ENCODE measurements at places on chromosomes 4 and X.

GRCh38 chrX:150872773-150873336, 25.6 kb downstream of the CD99L2 start:
- DNase-seq: no peak

DNA sequence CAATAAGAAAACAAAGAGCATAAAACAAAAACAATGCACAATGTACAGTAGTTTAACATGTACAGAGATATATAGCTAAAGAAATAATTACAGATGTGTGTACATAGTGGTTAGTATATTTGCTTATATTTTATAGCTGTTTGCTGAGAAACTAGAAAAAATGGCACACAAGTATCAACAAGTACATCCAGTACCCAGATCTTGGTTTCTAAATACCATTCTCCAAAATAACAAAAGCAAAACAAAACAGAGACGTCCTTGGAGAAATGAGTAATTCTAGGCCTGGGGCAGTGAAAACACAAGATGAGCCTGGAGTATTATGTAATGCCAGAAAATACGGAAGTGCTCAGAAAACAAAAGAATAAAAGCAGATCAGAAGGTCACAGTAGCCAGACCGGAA, 189.6 kb downstream of the TMEM47 start:
- DNase-seq: no peak

DNA sequence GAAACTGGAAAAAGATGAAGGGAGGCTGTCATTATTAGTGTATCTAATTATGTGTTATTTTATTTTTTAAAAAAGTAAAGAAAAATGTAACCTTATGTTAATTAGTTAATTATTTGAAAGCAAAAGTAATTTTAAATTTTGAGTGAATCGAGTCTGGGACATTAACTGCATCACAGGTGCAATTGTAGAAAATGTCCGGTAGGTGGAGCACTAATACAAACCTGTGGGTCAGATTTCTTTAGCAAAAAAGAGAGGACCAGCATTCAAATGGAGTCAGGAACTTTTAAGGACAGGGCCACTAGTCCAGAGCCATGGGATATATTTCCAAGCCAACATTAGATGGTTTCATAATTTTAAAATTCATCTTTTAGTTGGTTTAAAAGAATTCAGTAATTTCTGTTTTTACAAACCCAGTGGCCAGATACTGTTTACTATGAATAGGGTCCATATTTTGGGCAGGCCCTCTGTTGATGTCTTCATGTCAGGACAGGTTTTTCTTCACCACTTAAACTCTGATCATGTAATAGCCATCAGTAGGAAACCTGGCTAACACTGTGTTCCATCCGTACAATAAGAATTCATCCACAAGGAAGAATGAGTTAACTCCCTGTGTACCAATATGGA, 27.2 kb downstream of the BST1 start:
- DNase-seq: peak; percentile 11

DNA sequence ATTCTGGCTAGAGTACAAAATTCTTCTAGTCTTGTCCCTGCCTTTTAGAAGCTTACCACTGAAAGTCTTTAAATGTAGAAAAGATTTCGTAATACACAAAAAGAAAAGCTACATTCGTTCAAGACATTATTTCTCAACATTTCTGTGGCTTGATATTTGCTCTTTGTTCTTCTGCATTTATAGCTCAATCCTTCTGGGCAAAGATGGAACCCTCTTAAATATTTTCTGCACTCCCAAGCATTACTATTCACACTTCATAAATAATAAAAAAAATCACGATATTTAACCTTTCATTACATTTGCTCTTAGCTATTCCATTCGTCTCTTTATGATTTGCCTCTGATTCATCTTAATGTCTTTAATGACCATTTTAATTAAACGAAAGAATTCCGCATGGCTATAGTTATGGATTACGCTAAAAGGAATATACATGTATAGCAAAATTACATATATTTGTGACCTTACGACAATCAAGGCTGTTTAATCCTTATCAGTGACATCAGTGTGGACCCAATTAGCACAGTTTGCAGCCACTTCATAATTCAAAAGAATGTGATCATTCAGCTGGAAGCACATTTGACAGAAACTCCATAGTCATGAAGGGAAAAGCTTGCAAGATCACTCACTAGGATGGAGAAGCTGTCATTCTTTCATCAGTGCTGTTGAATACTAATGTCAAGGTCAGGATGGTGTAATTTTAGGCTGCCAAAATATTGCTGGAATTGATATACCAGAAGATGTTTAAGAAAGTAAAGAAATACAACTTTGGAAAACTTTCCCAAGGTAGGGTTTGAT, 1075.0 kb upstream of the TENM3 start:
- DNase-seq: no peak

DNA sequence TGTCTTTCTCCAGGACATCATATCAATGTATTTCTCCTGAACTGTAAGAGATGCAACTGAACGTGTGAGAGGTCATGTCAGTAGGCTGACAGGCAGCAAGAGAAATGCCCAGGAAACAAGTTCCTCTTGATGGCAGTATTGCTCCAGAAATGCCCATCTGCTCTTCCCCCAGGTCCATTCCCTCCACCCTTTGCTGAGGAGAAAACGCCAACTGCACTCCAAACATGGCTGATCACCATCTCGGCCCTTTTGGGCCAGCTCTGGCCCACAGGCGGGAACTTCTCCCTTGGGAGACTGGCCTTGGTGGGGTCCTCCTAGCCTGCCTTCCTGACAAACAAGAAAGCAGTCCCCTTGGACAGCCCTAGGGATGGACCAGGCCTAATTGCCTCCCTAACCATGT, 276.5 kb upstream of the AGTR2 start:
- DNase-seq: no peak

DNA sequence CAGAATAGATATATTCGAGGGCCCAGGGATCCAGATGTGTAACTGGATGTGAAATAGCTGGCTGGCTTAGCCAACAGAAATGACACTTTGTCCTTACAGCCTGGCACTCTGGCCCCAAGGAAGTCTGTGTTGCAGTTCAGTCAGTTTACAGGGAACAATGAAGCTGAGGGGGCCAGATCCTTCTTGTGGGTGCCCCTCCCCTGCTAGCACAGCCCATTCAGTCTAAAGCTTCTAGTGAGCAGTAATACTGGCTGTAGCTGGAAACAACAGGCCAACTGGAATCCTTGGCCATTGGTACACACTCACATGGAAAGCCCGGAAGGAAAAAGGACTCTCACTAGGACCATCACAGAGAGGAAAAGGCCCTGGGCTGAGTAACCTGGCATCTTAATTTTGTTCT, 22.7 kb upstream of the CD40LG start:
- no peak for DNase-seq

DNA sequence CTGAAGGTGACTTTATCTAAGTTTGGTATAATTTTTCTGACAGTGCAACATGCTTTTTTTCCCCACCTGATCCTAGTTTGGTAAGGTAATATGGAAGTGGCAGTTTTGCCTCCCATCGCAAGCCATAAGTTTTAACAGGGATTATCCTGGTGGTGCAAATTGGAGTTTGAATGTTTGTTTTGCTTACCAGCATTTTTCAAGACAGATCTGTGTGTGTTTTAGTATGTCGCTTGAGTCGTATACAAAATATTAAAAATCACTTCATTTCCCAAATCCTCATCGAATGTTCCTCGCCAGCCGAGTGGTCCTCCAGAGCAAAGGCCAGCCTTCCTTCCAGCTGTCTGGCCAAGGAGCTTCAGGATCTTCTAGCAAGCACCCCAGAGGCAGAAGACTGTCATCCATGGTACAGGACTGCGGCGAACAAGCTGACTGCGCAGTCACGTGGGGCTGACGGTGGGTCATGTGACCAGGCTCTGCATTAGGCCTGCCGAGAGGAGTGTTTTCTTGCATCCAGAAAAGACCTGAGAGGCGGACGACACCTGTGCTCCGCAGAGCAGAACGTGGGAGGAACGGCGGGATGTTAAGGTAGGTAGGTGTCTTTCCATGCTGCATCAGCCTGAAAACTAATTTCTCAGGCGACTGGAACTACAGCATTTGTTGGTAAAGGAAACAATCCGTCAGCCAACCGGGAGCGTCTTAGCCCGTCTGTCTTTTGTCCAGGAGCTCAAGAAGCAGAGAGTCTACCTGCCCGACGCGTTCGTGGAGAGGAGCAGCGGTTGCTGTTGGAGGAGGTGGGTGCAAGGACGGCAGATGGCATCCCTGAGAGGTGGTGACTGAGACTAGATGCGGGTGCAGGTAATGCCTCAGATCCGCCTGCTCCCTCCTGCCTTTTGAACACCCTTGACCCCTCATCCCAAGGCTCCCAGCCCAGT, at the start of gene GPRASP3:
Gene GPRASP3 (plus strand): TSS at position 507 of the 932 bp plus-strand sequence. CDS start 28,253 bp downstream, outside the sequence.
- DNase-seq: no peak

DNA sequence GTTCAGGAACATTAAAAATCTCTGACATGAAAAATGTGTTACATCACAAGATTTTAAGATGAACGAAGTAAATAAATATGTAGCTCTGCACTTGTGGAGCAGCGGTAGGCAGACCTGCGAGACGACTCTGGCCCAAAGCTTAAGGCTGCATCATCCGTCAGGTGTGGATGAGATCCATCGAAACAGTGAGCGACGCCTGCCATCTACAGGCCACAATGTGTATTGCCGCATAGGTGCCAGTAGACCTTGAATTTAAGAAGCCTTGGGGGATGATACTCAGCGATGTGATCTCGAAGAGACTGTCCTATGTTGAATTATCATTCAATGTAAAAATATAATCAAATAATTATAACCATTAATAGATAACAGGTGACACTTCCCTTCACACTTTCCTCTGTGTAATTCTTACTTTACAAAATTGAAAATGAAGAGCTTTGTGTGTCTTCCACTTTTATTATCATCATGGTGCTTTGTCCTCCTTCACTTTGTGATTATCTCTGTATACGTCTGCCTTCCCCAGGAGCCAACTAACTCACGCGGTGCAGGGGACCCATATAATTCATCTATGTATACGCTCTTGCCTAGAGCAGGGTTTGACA, 851.0 kb downstream of the RAB28 start:
- DNase-seq: peak; percentile 79

DNA sequence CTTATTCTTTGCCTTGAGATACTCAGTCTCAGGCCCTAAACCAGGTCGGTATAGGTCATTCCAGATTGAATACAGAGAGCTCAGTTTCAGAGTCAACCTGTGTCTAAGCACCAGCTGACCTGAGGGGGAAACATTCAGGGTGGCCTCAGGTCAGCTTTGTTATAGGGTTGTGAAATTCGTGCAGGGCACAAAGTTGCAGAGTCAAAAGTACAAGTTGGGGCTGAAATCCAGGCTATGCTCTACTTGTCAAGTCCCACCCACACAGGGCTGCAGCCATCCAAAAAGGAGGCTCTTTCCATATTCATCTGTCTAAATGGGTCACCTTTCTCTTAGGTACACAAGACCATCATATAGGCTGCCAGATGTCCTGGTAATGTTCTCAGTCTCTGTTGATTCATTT, 89.7 kb downstream of the ITIH6 start:
- no peak for DNase-seq

- DNase-seq: no peak
These were observed 23.2 kb upstream of the SORCS2 start for GRCh38 chr4:7169134-7169533.

- DNase-seq: no peak
These were observed 85.9 kb downstream of the MAGED4 start for GRCh38 chrX:52270453-52271116.

- no peak for DNase-seq
These were observed 71.0 kb downstream of the DDX60L start for GRCh38 chr4:168409089-168409801.

DNA sequence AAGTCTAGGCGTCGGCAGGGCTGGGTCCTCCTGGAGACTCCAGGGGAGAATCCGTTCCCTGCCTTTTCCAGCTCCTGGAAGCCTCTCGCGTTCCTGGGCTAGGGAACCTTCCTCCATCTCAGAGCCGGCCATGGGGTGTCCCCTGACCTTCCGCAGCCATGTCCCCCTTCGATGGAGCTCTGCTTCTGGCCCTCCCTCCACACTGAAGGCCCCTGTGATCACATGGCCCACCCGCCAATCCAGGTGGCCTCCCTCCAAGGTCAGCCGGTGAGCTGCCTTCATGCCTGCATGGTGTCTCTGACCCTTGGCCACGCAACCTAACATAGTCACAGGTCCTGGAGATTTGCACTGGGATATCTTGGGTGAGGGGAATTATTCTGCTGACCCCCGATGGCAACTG, 69.6 kb downstream of the TRMT44 start:
- DNase-seq: no peak

DNA sequence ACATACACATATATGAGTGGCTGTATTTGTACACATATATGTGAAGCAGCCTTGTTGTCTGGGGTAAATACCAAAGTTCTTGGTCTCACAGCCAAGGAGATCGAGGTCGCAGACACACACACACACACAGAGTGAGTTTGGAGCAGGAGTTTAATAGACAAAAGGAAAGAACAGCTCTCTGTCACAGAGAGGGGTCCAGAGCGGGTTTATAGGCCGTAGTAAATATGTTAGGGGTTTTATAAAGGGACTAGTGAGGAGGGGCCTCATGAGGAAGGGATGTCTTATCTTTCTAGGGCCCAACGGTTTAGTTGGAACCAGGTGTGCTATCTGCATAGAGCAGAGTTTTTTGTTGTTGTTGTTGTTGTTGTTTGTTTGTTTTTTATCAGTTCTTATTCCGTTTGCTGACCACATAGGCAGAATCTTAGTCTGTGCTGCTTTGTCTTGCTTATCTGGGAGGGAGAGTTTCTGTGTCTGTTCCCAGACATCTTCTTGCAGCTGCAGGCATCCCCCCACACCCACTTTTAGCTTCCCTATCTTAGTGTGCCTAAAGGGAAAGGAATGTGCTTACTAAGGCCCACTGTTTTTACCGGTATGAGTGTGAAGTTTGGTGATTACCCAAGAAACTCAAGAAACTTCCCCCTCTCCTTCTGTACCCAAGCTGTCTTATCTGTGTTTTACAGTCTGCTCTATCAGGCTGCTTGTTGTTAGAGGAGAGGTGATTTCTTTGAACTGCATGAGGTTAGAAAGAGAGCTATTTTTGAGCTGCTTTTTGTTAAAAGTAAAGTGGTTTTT, 91.9 kb downstream of the TENT5D start:
- DNase-seq: no peak

DNA sequence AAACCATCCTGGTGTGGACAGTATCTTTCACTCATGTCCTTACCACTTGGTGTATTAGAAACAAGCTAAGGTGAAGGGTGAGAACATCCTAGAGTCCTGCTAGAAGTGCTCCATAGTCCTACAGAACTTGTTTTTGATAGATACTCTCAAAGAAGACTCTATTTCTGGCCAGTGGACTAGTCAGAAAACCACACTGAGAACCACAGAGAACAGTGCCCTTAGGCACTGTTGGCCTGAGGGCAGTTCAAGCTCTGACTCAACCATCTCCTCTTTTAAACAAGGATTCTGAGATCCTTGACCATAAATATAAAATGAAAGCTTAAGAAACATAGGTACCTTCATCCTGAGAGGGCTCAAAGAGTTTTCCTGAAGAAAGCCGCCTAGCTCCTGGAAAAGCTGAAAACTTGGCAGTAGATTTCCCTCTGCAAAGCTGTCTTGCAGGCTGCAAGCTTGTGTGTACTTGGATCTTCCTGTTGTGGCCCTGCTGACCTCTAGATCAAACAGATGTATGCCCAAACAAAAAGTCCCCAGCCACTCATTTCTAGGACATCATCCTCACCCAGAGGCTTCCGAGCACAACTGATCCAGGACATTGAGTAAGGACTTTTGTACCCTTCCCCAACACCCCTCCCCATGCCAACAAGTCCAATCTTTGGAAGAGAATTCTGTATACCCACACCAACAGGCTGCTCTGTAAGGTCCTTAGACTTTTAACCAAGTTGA, 111.6 kb upstream of the CXCL13 start:
- DNase-seq: no peak

GRCh38 chr4:112156553-112156952, 11.3 kb downstream of the FAM241A start:
- DNase-seq: no peak
